ENCODE measurements at places on chromosomes 16 and 17. TPM values are rescaled to one million over a fixed set of nuclear protein-coding genes. Genes with fewer than 3 reads are reported as not detected.

Gene OTOP2
- total RNA-seq = not detected

Gene KRT25
- total RNA-seq = not detected

Gene MYH11
- 62.4 TPM for total RNA-seq

Gene SDR42E2
- total RNA-seq = not detected

Gene STX1B
- 0.84 TPM for total RNA-seq

Gene CACNA1G
- 0.21 TPM for total RNA-seq

Gene SCNN1B
- 2.7 TPM for total RNA-seq

Gene OR3A3
- total RNA-seq = not detected

Gene PDIA2
- 3.9 TPM for total RNA-seq

Gene MYCBPAP
- 1.2 TPM for total RNA-seq

Gene RSPRY1
- total RNA-seq = 21.9 TPM

Gene NKD1
- 57.9 TPM for total RNA-seq

Gene KRT9
- total RNA-seq = not detected

Gene FBXW10B
- not detected for total RNA-seq

Gene PRSS33
- not detected for total RNA-seq

DNA sequence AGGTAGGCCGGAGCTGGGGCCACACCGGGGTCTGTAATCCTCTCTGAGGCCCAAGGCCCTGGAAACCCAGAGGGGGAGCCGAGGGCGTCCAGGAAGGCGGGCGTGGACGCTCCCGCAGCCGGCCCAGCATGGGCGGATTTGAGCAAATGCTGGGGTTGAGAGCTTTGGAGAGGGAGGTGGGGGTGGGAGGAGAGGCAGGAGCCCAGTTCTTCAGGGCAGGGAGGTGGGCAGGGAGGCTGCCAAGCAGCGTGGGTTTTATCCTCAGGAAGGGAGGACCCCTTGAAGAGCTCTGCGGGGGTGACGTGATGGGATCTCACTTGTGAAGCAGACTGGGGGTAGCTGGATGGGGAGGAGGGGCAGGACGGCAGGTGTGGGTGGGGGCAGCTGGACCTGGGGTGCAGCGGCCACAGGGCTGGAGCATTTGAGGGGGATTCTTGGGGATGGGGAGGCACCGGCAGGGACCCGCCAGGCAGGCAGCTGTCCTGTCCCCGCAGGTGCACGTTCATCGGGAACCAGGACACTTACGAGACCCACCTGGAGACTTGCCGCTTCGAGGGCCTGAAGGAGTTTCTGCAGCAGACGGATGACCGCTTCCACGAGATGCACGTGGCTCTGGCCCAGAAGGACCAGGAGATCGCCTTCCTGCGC, 17.2 kb downstream of the TRAF7 start:
- H3K4me1 ChIP-seq = no peaks in the 10 kb centered on the region
- no peak overlapping the region for H3K27ac ChIP-seq
- no peak overlapping the region for H3K4me3 ChIP-seq
- no peaks in the 10 kb centered on the region for H3K27me3 ChIP-seq
- peaks cover 38% of the 10 kb centered on the region for H3K36me3 ChIP-seq
- no peak for DNase-seq

GRCh38 chr17:18850679-18851078, 7.3 kb upstream of the PRPSAP2 start:
- no peak for DNase-seq
- H3K36me3 ChIP-seq = no peaks in the 10 kb centered on the region
- no peak overlapping the region for H3K27ac ChIP-seq
- no peak overlapping the region for H3K4me3 ChIP-seq

DNA sequence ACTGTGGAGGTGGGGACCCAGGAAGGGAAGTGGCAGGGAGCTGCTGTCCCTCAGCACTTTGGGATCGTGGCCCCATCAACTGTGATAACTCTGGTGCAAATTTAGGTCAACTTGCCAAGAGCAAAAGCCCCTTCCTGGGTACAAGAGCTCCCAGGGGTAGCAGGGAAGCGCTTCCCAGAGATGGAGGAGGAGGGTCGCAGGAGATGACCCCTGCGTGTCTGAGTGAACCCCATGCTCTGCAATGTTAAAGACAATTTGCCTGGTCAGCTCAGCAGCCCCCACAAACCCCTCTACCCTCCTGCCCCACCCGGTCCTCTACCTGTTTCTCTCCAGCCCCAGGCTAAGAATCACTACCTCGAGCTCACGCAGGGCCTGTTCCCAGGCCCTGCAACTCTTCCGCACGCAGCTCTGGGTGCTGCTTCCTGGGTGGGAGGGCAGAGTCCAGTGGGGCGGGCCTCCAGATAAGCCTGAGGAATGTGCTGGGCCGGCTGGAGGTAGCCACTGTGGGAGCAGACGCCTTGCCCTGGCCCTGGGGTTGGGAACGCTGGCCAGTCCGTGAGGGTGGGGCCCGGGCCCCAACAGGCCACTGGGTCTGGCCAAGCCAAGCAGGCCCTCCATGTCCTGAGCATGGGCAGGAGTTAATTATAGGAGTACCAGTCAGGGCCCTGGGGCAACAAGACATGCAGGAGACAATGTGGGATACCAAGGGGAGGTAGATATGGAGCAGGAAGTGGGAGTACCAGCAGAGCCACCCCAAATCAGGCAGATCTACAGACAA, 6.1 kb downstream of the DOK4 start:
- no peaks in the 10 kb centered on the region for H3K27me3 ChIP-seq
- H3K4me3 ChIP-seq = peak overlapping the region; percentile 32
- H3K27ac ChIP-seq = peak overlapping the region; percentile 72

GRCh38 chr16:56478281-56479049, 27.1 kb downstream of the OGFOD1 start:
- no peak overlapping the region for H3K4me3 ChIP-seq
- peaks cover 9% of the 10 kb centered on the region for H3K4me1 ChIP-seq
- H3K27ac ChIP-seq = peak overlapping the region; percentile 12
- H3K36me3 ChIP-seq = no peaks in the 10 kb centered on the region

GRCh38 chr16:76976101-76976500, 214.9 kb upstream of the MON1B start:
- no peaks in the 10 kb centered on the region for H3K27me3 ChIP-seq
- DNase-seq = no peak
- no peak overlapping the region for H3K27ac ChIP-seq
- H3K4me3 ChIP-seq = no peak overlapping the region

DNA sequence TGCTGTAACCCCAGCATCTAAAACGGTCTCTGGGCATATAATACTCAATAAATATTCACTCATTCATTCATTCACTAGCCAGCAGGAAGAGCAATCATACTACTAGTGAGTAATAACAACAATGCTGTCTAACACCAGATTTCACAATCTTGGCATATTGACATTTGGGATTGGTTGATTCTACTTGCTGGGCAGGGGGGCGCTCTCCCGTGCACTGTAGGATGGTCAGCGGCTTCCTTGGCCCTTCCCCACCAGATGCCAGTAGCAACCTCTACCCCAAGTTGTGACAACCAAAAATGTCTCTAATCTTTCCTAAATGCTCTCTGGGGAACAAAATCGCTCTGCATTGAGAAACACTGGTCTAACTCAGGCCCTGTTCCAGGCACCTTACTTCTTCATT, 20.7 kb downstream of the WFDC1 start:
- H3K4me3 ChIP-seq = no peak overlapping the region
- no peak for DNase-seq
- no peaks in the 10 kb centered on the region for H3K27me3 ChIP-seq
- no peak overlapping the region for H3K27ac ChIP-seq

- H3K36me3 ChIP-seq = no peaks in the 10 kb centered on the region
- H3K27ac ChIP-seq = no peak overlapping the region
- H3K4me1 ChIP-seq = no peaks in the 10 kb centered on the region
- H3K27me3 ChIP-seq = no peaks in the 10 kb centered on the region
- no peak for DNase-seq
- no peak overlapping the region for H3K4me3 ChIP-seq
These were observed 163.2 kb downstream of the TOX3 start for GRCh38 chr16:52383640-52384292.

GRCh38 chr17:66235377-66235994, 6.3 kb upstream of the APOH start:
- DNase-seq = no peak
- H3K36me3 ChIP-seq = no peaks in the 10 kb centered on the region

DNA sequence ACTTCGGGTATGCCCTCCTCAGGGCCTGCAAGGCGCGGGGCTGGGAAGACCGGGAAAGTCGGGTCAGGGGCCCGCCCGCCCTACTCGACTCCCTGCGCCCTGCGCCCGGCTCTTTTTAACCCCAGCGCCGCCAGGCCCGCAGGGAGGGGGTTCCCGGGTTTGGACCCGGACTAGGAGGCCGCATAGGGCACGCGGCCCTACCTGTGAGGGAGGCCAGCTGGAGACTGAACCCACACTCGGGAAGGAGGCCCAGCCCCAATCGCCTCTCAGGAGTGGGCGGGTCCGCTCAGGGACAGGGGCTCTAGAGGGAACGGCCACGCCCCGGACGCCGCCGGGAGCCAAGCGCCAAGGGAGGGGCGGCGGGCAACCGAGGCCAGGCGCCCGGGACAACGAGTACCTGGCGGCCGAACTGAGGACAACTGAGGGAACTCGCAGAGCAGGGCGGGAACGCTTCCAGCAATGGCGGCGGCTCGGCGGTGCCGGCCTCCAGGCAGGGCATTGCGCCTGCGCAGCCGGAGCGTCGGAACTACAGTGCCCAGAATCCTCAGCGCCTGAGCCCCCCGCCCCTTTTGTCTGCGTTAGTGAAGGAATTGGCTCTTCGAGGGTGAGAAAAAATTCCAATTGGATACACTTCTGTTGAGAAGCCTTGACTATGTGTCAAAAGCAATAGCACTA, at the start of gene ZNF624:
Gene ZNF624, minus strand, starts transcription at position 484 of the 675 bp plus-strand sequence.
- peak; percentile 87 for DNase-seq
- no peaks in the 10 kb centered on the region for H3K36me3 ChIP-seq
- H3K4me3 ChIP-seq = peak within 1 kb of the TSS; percentile 85
- H3K27me3 ChIP-seq = no peaks in the 10 kb centered on the region

GRCh38 chr17:81723651-81724209, 11.6 kb downstream of the SLC25A10 start:
- no peak for DNase-seq
- H3K27ac ChIP-seq = no peak overlapping the region
- H3K36me3 ChIP-seq = peaks cover 20% of the 10 kb centered on the region
- peaks cover 14% of the 10 kb centered on the region for H3K4me1 ChIP-seq

- H3K27me3 ChIP-seq = no peaks in the 10 kb centered on the region
- H3K27ac ChIP-seq = peak overlapping the region; percentile 89
- H3K4me1 ChIP-seq = peaks cover 4% of the 10 kb centered on the region
- no peaks in the 10 kb centered on the region for H3K36me3 ChIP-seq
These were observed 2.2 kb downstream of the HOXB2 start for GRCh38 chr17:48542698-48543106.

GRCh38 chr16:87815567-87815966, 49.8 kb upstream of the KLHDC4 start:
- no peaks in the 10 kb centered on the region for H3K4me1 ChIP-seq
- no peak overlapping the region for H3K27ac ChIP-seq
- no peak overlapping the region for H3K4me3 ChIP-seq
- DNase-seq = no peak

DNA sequence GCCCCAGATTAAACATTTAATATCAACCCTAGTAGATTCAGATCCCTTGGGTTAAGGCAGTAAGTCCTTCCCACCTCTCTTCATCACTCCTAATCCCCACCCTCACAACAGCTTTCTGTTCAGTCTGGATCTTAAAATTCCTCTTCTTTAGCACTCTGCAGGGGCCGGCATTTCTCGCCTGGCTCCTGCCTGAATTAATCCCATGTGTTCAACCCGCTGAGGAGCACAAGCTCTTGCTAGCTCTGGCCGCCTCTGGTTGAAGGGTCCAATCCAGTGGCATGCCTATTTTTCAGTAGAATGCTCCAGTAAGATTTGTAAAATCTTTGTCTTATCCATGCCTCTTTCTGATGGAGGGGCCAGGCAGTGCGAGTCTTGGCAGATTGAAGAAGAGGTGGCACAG, 59.2 kb downstream of the CYB5B start:
- H3K27me3 ChIP-seq = no peaks in the 10 kb centered on the region
- peaks cover 26% of the 10 kb centered on the region for H3K4me1 ChIP-seq
- no peak overlapping the region for H3K4me3 ChIP-seq
- no peaks in the 10 kb centered on the region for H3K36me3 ChIP-seq
- H3K27ac ChIP-seq = no peak overlapping the region

GRCh38 chr16:87416826-87417527, 24.8 kb downstream of the MAP1LC3B start:
- H3K4me1 ChIP-seq = no peaks in the 10 kb centered on the region
- DNase-seq = peak; percentile 75
- peaks cover 96% of the 10 kb centered on the region for H3K36me3 ChIP-seq
- H3K4me3 ChIP-seq = no peak overlapping the region
- H3K27me3 ChIP-seq = no peaks in the 10 kb centered on the region

GRCh38 chr17:8994319-8994718, 27.0 kb upstream of the NTN1 start:
- H3K36me3 ChIP-seq = no peaks in the 10 kb centered on the region
- no peaks in the 10 kb centered on the region for H3K27me3 ChIP-seq
- H3K27ac ChIP-seq = no peak overlapping the region

- DNase-seq = no peak
- peaks cover 11% of the 10 kb centered on the region for H3K27me3 ChIP-seq
- no peak overlapping the region for H3K4me3 ChIP-seq
- no peaks in the 10 kb centered on the region for H3K4me1 ChIP-seq
- H3K36me3 ChIP-seq = no peaks in the 10 kb centered on the region
- H3K27ac ChIP-seq = no peak overlapping the region
These were observed 100.1 kb downstream of the RAB11FIP4 start for GRCh38 chr17:31491376-31492131.

DNA sequence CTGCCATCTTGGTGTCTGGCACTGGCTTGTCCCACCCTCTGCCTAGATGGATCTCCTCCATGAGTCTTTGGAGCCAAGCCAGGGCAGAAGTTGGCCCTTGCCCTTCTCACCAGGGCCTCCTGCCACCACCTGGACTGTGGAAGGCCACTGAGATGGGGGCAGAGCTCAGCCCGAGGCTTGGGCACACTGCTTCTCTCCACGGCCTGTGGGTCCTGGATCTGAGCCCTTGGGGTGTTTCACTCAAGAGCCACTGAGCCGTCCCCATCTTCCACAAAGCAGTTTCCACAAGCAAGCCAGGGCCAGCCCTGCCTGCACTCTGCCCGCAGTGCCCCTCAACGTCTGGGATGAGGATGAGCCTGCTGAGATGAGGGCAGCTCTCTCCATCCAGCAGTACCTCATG, 16.7 kb upstream of the CD300A start:
- H3K27ac ChIP-seq = peak overlapping the region; percentile 94
- no peaks in the 10 kb centered on the region for H3K36me3 ChIP-seq
- H3K4me1 ChIP-seq = peaks cover 27% of the 10 kb centered on the region
- DNase-seq = no peak

- DNase-seq = no peak
- no peak within 1 kb of the TSS for H3K27ac ChIP-seq
- H3K27me3 ChIP-seq = no peaks in the 10 kb centered on the region
- no peaks in the 10 kb centered on the region for H3K4me1 ChIP-seq
These were observed at the start of gene SLC47A1 for GRCh38 chr17:19533718-19534561. Gene SLC47A1 (plus strand): TSS chr17:19533854. CDS start chr17:19533940, 86 bp downstream.

DNA sequence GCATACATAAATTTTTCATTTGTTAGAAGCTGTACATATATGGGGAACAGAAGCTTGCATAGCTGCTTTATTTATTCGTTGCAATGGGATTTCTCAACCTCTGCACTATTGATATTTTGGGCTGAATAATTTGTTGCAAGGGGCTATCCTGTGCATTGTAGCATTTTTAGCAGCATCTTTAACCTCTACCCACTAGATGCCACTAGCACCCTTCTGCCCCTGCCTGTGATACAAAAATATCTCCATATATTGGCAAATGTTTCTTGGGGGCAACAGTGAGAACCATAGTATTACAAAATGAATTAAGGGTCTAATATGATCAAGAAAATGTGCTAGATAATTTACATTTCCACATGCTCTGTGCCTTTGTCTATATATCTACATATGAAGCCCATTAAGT, 1401.0 kb downstream of the CDH11 start:
- no peaks in the 10 kb centered on the region for H3K36me3 ChIP-seq
- H3K4me3 ChIP-seq = no peak overlapping the region
- no peaks in the 10 kb centered on the region for H3K27me3 ChIP-seq
- no peak overlapping the region for H3K27ac ChIP-seq
- DNase-seq = no peak

- H3K4me1 ChIP-seq = peaks cover 4% of the 10 kb centered on the region
- H3K36me3 ChIP-seq = no peaks in the 10 kb centered on the region
- H3K27ac ChIP-seq = no peak overlapping the region
These were observed 178.4 kb downstream of the IRF8 start for GRCh38 chr16:86077243-86077940.

All from tibial nerve (tissue), 4 donors.